ENCODE measurements at places on chromosomes 6 and 20.

GRCh38 chr6:132070356-132070755 is 119.2 kb upstream of the CCN2 start:
- no peak for DNase-seq

GRCh38 chr6:146301764-146302163 is 241.9 kb upstream of the RAB32 start:
- no peak for DNase-seq

DNA sequence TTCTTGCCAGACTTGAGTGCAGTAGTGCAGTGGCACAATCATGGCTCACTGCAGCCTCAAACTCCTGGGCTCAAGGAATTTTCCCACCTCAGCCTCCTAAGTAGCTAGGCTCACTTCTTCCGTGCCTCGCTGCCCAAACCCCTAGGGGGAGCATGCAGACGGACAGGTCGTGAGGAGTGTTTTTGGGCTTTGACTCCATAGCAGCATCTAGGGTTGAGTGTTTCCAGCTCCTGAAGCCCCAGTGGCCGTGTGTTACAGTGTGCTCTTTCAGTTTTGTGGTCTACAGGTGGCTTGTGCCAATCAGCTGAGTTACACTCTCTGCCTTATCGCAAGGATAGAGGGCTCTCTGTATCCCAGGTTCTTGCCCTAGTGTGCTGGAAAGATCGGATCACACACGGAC is 33.4 kb downstream of the NCOA3 start:
- no peak for DNase-seq

GRCh38 chr20:8652396-8652795 is 416.5 kb upstream of the PLCB4 start:
- DNase-seq = no peak

GRCh38 chr6:89027756-89028155 is 52.8 kb upstream of the PNRC1 start:
- no peak for DNase-seq

- DNase-seq = no peak
These were observed 57.2 kb upstream of the TAB2 start for GRCh38 chr6:149260214-149260874.

DNA sequence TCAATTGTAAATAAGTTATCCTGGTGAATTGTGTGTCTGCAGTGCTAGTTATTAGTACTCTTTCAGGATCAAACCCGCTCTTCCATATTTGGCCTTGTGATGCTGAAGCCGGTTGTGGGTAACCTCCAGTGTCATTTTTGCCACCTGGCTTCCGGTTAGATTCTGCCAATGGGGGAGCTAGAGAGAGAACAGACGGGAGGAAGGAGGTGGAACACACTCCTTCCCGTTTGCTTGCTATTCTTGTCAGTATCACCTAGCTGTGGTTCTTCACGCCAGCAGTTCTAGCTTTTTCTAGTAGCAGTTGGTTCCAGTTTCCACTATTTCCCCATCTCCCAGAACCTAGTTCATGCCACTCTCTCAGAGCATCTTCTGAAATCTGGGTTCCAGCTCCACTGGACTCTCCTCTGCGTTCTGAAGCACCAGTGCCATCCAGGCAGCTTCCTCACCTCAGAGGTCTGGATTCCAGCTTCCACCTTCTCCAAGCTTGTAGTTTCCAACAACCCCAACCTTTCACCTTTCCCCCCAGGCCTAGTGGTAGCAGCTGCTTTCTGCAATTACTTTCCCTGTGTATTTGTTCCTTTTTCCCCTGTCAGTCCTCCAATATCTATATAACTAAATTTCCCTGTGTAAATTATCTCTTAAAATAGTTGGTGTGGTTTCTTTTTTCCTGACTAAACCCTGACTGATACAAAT is 46.9 kb upstream of the LOC128125822 start:
- no peak for DNase-seq

GRCh38 chr6:116060572-116061283 is at the start of gene FRK:
FRK (minus strand) TSS chr6:116060891; CDS start chr6:116060311, 580 bp downstream.
- DNase-seq = no peak

GRCh38 chr6:109050012-109050411 is 44.6 kb downstream of the SESN1 start:
- DNase-seq = no peak

GRCh38 chr6:107545763-107546162 is 55.8 kb downstream of the SOBP start:
- DNase-seq = no peak

GRCh38 chr6:53752856-53753255 is 41.9 kb upstream of the LRRC1 start:
- DNase-seq = peak; percentile 48

All from fibroblast of skin of left quadriceps (primary cell).